ENCODE measurements at places on chromosomes 7 and 10.

- peaks cover 9% of the 10 kb centered on the region for H3K4me1 ChIP-seq
- no peak overlapping the region for H3K27ac ChIP-seq
- H3K27me3 ChIP-seq: no peaks in the 10 kb centered on the region
- no peak for DNase-seq
- H3K36me3 ChIP-seq: no peaks in the 10 kb centered on the region
- H3K4me3 ChIP-seq: no peak overlapping the region
Measured at GRCh38 chr7:3380886-3381685, 80.0 kb downstream of the SDK1 start.

DNA sequence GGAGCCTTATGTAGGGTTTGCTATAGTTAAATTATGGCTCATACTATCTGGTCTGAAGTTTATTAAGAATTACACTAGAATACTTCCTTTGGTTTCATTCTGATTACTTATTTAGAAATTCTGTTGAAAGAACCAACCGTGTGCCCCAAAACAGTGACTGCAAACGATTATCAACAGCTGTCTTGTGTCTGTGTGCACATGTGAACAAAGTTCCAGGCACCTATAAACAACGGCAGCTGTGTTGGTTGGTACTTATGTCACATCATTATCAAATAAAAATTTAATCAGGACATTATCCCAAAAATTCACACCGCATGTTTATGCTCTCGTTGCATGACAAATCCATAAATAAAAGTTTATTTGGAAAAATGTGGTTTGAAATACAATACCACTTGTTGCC is 80.6 kb downstream of the USP6NL start:
- no peaks in the 10 kb centered on the region for H3K27me3 ChIP-seq
- H3K4me1 ChIP-seq: peaks cover 2% of the 10 kb centered on the region
- DNase-seq: no peak
- 0 out of 2 replicates have a peak, but pooled peaks cover 2% of the 10 kb centered on the region for H3K36me3 ChIP-seq

GRCh38 chr7:144668503-144668902 is 167.3 kb downstream of the TPK1 start:
- no peak for DNase-seq
- no peaks in the 10 kb centered on the region for H3K36me3 ChIP-seq
- no peaks in the 10 kb centered on the region for H3K27me3 ChIP-seq
- H3K4me3 ChIP-seq: no peak overlapping the region

DNA sequence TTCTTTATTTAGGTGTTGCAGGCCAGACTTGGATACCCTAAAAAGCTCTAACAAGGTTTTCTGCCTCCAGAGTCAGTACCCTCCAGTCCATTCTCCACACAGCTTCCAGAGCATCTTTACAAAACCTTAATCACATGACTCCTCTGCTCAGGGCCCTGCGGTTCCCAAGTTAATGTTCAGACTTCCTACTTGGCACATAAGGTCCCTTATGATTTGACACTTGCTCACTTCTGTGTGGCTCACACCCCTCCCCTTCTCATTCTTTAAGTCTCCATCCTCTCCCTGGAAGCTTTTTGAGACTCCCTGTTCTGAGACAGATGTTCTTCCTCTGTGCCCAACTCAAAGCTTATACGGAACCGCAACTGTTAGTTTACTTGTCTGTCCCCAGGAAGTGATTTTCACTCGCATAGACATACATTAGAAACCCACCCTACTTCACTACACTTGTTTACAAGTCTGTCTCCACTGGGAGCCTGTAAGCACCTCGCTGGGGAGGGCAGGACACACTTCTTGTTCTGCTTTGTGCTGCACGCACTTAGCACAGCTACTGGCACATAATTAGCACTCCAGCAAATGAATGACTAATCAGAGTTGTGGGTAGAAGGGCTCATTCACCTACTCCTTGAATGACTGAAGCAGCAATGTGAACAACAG is 154.3 kb upstream of the LAMB4 start:
- no peaks in the 10 kb centered on the region for H3K27me3 ChIP-seq
- H3K27ac ChIP-seq: no peak overlapping the region
- H3K4me1 ChIP-seq: no peaks in the 10 kb centered on the region
- no peak overlapping the region for H3K4me3 ChIP-seq
- no peaks in the 10 kb centered on the region for H3K36me3 ChIP-seq

DNA sequence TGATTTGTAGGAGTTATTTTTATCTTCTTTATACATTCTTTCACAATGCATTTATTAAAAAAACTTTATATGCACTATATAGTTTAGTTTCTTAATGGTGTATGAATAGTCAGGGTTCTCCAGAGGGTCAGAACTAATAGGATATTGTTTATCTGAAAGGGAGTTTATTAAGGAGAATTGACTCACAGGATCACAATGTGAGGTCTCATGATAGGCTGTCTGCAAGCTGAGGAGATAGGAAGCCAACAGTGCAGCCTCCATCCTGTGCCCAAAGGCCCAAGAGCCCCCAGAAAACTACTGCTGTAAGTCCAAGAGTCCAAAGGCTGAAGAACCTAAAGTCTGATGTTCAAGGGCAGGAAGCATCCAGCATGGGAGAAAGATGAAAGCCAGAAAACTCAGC is 192.8 kb upstream of the AHR start:
- H3K36me3 ChIP-seq: no peaks in the 10 kb centered on the region
- DNase-seq: no peak
- no peaks in the 10 kb centered on the region for H3K27me3 ChIP-seq
- H3K4me1 ChIP-seq: no peaks in the 10 kb centered on the region
- H3K4me3 ChIP-seq: no peak overlapping the region

DNA sequence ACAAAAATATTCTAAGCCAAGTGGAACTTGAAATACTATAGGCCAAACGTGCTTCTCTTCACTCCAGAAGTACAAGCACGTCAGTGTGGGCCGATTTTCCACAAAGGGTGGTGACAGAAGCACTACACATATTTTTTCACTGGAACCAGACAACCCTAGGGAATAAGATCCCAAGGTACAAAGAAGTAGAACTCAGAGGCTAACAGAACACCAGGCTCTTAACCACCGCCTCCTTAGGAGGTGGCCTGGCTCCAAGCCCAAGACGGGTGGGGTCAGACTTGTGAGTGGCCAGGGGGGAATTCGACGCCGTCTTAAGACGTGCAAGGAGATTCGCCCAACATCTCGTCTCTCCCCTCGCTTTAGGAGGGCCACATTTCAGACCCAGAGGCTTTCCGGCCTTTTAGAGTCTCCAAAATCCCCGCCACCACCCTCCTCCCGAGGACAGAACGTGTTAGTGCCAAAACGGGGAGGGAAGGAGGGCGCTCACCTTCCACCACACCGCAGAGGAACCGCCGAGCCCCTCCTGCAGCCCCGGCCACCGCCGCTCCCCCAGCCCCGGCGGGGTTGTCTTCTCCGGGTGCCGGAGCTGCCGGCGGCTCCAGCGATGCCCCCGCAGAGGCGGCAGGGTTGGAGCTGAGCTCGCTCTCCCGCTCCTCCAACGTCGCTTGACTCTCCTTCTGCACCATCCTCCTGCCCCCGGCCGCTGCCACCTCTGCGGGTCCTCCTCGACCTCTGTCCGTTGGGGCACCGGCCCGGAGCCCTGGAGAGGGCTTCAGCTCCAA is 716 bp downstream of the OGA start:
- peak overlapping the region; percentile 77 for H3K4me3 ChIP-seq
- H3K27me3 ChIP-seq: no peaks in the 10 kb centered on the region
- no peak overlapping the region for H3K27ac ChIP-seq
- no peak for DNase-seq
- H3K36me3 ChIP-seq: peaks cover 2% of the 10 kb centered on the region

DNA sequence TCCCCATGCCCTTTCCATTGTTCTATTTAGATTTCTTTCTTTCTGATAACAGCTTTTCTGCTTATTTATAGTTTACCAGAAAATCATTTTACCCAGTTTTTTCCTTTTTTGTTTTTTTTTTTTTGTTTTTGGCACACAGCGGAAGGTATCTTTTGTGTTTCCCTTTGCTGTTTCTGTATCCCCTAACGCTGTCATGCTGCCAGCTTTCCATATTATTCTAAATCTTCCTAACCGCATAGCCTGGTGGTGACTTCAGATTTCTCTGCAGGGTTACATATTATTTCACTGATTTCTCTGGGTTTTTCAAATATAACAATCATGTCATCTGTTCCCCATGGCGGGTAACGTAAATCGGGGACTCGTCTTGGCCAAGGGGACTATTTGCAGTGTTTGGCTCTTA is 4.0 kb upstream of the SLC29A4 start:
- no peak for DNase-seq
- H3K27ac ChIP-seq: no peak overlapping the region
- no peak overlapping the region for H3K4me3 ChIP-seq
- no peaks in the 10 kb centered on the region for H3K27me3 ChIP-seq
- no peaks in the 10 kb centered on the region for H3K36me3 ChIP-seq

DNA sequence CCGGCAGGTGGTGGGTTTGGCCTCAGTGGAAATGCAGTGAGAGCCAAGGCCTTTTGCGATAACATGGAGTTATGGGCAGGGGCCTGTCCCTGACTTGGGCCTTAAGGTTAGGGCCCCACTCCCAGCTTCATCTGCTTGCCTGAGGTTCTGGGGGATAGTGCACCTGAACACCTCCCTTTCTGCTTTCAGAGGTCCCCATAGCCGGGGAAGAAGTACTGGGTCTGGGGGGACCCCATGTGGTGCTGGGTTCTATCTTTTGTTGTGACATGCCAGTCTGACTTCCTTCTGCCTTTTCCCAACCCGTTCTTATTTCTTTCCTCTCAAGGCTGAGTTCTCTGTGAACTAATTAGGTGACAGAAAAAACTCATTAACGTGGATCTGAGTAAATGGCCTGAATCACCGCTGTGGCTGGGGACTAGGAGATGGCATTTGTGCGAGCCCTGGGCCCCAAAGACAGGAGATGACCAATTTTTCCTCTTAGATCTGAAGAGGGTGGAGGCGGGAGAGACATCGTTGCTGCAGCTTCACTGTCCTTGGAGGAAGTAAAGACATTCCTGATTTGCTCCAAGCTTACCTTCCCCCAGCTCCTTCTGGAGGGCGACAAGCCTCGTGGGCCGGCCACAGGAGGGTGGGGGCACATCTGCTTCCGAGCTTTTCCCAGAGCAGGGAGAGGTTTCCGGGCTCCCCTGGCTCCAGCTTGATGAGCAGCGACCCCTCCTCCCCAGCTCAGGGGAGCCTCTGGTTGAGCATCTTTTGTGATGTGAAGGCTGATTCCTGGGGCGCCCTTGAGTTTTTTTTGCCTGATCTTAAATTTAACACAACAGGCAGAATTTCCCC is 2.0 kb downstream of the AGAP3 start:
- peaks cover 3% of the 10 kb centered on the region for H3K27me3 ChIP-seq
- H3K4me1 ChIP-seq: peaks cover 10% of the 10 kb centered on the region
- peak overlapping the region; percentile 45 for H3K4me3 ChIP-seq
- DNase-seq: no peak
- no peaks in the 10 kb centered on the region for H3K36me3 ChIP-seq
- no peak overlapping the region for H3K27ac ChIP-seq

- no peak overlapping the region for H3K27ac ChIP-seq
- H3K4me1 ChIP-seq: 0 out of 2 replicates have a peak, but pooled peaks cover under 1% of the 10 kb centered on the region
- H3K36me3 ChIP-seq: no peaks in the 10 kb centered on the region
- no peak overlapping the region for H3K4me3 ChIP-seq
Measured at GRCh38 chr7:22832401-22832800, 9.8 kb upstream of the TOMM7 start.

- H3K4me3 ChIP-seq: no peak overlapping the region
- H3K4me1 ChIP-seq: no peaks in the 10 kb centered on the region
- DNase-seq: no peak
Measured at GRCh38 chr10:111984057-111984456, 199.5 kb downstream of the GPAM start.

DNA sequence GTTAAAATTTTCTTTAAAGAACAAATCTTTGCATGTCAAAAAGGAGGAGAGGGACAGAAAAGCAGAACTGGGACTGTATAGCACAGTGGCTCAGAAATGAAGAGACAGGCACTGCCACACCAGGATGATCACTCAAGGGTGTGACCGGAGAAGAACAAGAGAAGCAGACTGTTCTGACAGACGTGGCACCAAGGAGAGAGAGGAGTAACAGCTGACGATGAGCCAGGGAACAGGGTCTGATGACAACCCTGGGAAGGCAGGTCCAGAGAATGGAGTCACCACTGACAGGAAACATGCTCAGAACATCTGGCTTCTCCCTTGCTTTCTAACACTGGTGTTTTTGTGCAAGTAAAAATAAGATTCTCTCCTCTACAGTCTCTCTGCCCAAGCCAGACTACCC is 14.6 kb upstream of the VAX1 start:
- no peak overlapping the region for H3K4me3 ChIP-seq
- no peak for DNase-seq
- no peaks in the 10 kb centered on the region for H3K4me1 ChIP-seq
- no peak overlapping the region for H3K27ac ChIP-seq
- no peaks in the 10 kb centered on the region for H3K36me3 ChIP-seq
- peaks cover 70% of the 10 kb centered on the region for H3K27me3 ChIP-seq

DNA sequence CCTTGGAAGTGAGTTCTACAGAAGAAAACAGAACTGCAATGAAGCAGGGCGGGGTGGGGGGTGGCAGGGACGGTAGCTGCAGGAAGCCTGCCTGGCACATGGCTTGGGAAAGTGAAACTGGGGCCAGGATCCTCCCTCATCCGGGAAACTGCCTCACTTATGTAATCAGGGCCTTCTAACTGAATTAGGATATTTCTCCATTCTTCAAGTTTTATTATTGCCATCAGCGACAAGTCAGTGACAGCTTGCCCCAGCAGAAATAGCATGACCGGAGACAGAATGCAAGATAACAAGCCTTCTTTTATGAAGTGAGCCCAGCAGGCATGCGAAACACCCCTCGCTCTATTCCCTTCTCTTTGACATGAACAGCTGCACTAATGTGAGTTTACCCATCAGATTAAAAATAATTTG is 77.5 kb upstream of the CACUL1 start:
- H3K27ac ChIP-seq: no peak overlapping the region
- H3K36me3 ChIP-seq: no peaks in the 10 kb centered on the region
- DNase-seq: no peak
- H3K4me1 ChIP-seq: peaks cover 2% of the 10 kb centered on the region
- no peaks in the 10 kb centered on the region for H3K27me3 ChIP-seq
- no peak overlapping the region for H3K4me3 ChIP-seq

DNA sequence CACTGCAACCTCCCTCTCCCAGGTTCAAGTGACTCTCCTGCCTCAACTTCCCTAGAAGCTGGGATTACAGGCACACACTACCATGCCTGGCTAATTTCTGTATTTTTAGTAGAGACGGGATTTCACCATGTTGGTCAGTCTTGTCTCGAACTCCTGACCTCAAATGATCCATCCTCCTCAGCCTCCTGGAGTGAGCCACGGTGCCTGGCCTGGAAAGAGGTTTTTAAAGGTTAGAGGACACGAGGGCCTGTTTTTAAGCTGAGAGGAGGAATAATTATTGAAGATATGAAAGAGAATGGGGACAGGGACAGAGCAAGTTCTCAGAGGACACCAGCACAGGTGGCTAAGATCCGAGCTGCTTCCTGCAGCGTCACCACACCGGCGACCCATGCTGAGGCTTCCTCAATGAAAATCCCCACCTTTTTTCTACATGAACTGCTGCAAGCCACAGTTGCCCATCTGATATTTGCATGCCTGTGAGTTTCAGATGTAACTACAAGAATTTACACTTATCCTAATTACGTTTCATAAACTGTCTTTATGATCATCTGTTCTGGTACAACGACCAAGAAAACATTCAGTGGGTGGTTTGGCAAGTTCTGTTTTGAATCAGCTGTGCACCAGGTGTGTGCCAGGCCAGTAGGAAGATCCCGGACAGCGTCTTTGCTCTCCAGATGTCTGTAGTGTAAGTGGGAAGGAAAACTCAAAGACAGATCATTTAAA is 76.0 kb downstream of the HIP1 start:
- H3K27ac ChIP-seq: no peak overlapping the region
- no peaks in the 10 kb centered on the region for H3K4me1 ChIP-seq
- no peaks in the 10 kb centered on the region for H3K36me3 ChIP-seq
- no peak overlapping the region for H3K4me3 ChIP-seq
- DNase-seq: no peak
- H3K27me3 ChIP-seq: no peaks in the 10 kb centered on the region
